ENCODE measurements at places on chromosomes 7 and 10. TPM values are rescaled to one million over a fixed set of nuclear protein-coding genes. Genes with fewer than 3 reads are reported as not detected.
A peak's percentile ranks its signal among the peaks of the same experiment; 100 is the strongest.

Gene CYP2C9
- not detected for polyA plus RNA-seq

Gene PAPOLB
- polyA plus RNA-seq = 0.05 TPM

GRCh38 chr10:12397941-12398340 lies 48.6 kb downstream of the CAMK1D start:
- no peak for DNase-seq

DNA sequence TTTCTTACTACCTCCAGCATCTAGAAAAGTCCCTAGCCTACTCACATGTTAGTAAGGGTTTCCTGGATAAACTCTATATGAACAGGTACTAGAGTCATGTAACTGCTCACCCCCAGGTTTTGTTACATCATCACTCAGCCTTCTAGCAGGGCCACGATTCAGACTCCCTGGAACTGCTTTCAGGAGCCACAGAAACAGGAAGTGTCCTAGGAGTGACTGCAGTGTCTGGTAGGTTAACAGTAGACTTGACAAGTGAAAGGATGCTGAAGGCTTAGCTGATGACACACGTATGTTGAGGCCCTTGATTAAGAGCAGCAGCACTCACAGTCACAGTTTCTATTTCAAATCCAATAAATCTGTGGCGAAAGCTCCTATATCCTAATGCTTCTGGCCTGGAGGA lies 101.2 kb downstream of the DNMBP start:
- no peak for DNase-seq

Gene STK32C
- 10.3 TPM for polyA plus RNA-seq

Gene GNAT3
- polyA plus RNA-seq = 0.11 TPM

- DNase-seq = no peak
Observed at GRCh38 chr10:91316486-91316885, 93.7 kb upstream of the HECTD2 start.

DNA sequence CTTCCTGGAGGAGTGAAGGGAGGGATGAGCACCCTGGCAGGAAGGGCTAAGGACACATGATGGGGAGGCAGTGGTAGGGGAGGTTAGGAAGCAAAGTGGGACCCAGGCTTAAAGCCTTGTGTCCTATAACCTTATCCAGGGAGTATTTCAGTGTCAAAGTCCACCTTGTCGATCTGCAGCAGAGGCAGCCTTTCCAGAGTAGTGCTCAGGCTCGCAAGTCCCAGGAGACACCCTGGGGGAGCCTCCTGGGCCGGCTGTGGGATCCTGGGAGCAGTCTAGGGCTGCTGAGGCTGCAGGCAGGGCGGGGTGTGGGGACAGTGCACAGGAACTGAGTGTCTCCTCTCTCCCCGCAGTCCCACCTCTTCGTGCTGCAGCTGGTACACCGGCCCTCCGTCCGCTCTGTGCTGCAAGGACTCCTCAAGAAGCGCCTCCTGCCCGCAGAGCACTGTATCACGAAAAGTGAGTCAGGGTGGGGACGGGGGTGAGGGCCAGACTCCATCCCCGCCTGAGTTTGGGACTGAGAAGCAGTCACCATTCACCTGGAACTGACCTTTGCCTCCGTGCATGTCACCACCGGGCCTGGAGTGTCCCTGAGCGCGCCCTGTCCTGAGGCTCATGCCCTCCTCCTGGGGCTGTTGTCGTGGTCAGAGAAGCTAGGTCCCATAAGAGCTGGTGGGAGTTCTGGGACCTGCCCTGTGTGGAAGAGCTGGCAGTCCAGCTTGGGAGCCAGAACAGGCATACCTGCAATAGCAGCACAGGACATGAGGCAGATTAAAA lies 45.3 kb upstream of the PPIF start:
- no peak for DNase-seq

- DNase-seq = no peak
Observed at GRCh38 chr7:44561962-44562621, 11.6 kb downstream of the DDX56 start.

Gene CNPY1
- 0.40 TPM for polyA plus RNA-seq

Gene LIPM
- not detected for polyA plus RNA-seq

- DNase-seq = no peak
Observed at GRCh38 chr7:130881799-130882141, 147.8 kb upstream of the KLF14 start.

DNA sequence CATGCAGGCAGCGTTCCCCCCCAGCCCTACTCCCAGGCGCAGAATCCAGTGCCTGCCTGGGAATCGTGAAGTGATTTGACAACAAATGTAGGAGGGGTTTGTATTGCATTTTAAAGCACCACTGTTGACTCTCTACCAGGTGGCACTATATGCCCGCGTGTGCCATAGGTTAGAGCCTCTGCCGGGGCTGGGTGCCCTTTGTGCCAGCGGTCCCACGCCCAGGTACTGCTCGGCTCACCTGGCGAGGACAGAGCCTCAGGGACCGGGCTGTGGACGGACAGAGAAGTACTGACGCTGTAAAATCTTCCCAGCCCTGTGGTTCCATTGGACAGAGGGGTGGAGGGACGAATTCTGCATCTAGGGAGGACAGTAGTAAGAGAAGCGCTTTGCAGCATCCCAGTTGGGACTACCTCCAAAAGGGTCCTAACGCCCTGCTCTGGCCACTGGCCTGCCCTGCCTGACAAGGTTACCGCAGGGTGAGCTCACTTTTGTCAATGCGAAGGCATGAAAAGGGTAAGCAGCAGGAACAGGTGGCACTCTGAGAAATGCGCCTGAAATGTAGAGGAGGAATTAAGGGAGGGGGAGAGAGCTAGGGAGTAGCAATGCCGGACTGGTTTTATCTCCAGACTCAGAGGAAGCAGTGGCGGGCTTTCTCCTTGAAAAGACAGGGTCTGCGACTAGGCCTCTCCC lies 788 bp upstream of the CACNA2D1 start:
- DNase-seq = no peak

Gene ARHGEF35
- 1.2 TPM for polyA plus RNA-seq

Gene ACTL6B
- not detected for polyA plus RNA-seq

Gene OR13A1
- polyA plus RNA-seq = not detected

Gene LBX1
- polyA plus RNA-seq = 9.6 TPM

Gene NHLRC2
- polyA plus RNA-seq = 16.1 TPM

Gene HGF
- 5.0 TPM for polyA plus RNA-seq

- no peak for DNase-seq
Observed at GRCh38 chr7:147096629-147097028, 980.0 kb downstream of the CNTNAP2 start.

Gene LIPK
- polyA plus RNA-seq = not detected

- no peak for DNase-seq
Observed at GRCh38 chr7:117097860-117098259, 144.6 kb downstream of the ST7 start.

Gene ZNF853
- polyA plus RNA-seq = 16.6 TPM

DNA sequence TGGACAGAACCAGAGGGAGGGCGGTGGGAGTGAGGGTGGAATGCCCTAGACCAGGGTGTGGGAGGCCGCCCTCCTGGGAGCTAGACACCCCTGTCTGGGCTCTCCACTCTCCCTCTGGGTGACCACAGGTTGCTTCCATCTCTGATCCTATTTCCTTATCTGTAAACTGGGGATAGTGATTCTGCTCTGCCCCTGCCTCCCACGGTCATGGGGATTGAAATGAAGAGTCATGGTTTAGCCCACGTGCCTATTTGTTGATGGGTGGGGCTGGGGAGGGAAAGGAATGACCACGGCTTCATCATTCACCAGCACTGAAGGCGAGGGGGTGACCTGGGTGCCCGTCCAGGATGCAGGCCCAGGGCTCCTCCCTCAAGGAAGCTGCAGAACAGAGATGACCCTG lies 49.3 kb upstream of the PCBD1 start:
- no peak for DNase-seq

Gene LRIT1
- not detected for polyA plus RNA-seq

DNA sequence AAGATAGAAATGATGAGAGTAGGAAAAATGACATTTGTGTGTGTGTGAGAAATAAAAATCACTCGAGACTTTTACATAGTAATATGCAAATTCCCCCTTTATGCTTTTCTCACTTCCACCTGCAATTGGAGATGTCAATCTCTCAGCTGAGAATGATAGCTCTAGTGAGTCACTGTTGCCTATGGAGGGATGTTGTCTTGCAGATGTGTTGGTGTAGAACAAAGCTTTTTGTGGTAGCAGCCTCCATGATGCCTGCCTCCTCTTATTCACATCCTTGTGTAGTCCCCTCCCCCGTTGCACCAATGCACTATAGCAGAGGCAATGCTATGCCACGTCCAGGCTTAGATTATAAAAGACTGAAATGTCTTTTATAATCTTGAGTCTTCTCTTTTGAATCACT lies 33.8 kb downstream of the SPAG6 start:
- no peak for DNase-seq

- no peak for DNase-seq
Observed at GRCh38 chr10:28845009-28845682, 167.8 kb downstream of the BAMBI start.

DNA sequence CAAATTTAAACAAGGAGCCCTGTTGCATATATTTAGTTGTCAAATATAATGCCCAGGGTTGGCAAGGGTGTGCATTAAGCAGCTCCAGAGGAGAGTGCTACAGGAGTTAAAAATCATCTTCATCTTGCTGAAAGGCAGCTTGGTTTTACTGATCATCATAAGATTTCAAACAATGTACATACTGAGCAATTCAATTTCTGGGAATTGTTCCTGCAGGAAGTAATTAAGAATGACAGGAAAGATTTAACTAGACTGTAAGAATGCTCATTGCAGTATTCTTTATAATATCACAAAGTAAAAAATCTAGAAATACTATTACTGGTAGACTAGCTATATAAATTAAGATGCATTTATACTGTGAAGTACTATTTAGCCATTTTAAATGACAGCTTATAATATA lies 153.6 kb downstream of the DYNC1I1 start:
- no peak for DNase-seq

Gene IGFBP3
- 225 TPM for polyA plus RNA-seq

DNA sequence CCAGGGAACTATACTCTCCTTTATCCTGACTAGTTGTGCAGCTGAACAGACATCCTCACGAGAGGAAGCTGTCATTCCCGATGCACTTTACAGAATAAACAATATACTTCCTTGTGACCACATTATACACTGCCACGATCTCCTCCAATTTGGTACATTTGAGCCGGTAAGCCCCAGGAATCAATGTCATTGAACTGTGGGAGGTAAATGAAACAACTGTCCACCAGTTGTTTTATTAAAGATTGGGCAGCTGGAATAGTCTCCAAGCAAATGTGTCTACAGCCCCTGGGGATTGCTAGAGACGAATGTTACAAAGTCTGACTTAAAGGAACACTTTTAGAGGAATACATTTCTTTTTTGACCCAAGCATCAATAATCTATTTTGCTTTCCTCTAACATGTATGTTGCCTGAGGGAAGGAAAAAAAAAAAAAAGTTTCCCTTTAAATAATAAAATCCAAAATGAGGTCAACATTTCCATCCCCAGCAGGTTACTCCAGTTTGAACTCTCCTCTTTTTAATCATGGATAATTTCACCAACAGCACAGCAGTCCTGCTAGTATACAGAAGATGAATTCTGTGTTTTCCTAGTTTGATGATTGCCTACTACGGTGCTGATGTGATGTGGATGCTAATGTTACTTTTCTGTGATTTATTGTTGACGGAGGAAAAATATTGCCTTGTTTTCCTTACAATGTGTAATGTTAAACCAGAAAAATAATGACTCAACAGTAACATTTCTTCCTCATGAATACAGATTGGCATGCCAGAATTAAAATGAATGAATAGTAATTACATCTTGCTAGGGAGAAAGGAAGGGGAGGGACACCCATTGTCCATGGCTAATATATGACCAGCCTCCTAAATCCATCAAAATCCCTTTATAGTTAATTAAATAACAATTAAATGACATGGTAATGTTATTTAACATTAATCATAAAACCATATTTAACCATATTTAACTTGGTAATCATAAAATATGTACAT lies 360.9 kb downstream of the NEBL start:
- no peak for DNase-seq

Gene CHCHD2
- 228 TPM for polyA plus RNA-seq

DNA sequence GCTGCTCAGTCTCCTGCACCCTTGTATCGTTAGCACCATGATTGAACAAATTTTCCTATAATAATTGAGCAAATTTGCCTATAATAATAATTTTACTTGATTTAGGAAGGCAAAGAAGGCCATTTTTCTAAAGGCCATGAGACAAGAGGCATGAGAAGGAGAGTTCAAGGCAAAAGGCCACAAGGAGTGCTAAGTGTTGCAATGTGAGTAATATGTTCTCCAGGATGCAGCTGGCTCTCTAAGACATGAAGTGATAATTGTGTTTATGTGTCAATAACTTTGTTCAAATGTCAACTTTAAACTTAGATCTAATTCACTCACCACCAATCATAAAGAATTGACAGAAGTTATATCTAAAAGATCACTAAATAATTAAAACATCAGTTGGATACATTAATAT lies 53.8 kb downstream of the SGCE start:
- no peak for DNase-seq

Gene CRHR2
- polyA plus RNA-seq = 3.4 TPM

- DNase-seq = no peak
Observed at GRCh38 chr7:621572-622285, 102.1 kb upstream of the PDGFA start.

Gene GTPBP10
- polyA plus RNA-seq = 15.9 TPM

Gene STRIP2
- 9.2 TPM for polyA plus RNA-seq

GRCh38 chr10:91156196-91156595 lies 64.3 kb upstream of the PCGF5 start:
- no peak for DNase-seq

- no peak for DNase-seq
Observed at GRCh38 chr10:72011468-72011867, 47.3 kb downstream of the CHST3 start.

Gene NDUFA5
- 111 TPM for polyA plus RNA-seq

DNA sequence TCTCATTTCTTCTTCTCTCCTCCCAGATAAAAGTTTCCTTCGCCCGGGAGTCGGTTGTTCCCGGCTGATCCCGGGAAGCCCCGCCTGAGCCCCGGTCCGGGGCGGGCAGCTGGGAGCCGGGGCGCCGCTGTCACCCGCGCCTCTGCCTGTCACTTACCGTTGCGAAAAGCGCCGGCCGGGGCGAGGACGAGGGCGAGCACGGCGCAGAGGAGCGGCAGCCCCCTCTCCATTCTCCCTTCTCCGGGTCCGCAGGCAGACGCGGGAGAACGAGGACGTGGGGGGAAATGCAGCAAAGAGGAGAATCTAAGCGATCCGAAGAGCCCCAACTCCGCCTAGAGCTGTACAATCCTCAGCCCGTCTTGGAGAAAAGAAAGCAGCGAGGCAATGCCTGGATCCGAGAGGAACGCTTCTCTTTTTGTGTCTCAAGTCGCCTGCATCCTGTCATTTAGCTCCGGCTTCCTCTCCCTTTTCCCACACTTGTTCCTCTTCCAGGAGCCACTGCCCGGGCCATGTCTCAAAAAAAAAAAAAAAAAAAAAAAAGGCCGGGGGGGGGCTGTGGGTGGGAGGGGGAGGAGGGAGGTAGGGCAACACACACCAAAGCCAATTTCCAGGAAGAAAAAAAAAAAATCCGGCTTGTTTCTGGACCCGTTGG lies at the start of gene NRP1:
Gene NRP1, minus strand, starts transcription at position 515 of the 652 bp plus-strand sequence. Its CDS starts 285 bp downstream, at position 230.
- no peak for DNase-seq

DNA sequence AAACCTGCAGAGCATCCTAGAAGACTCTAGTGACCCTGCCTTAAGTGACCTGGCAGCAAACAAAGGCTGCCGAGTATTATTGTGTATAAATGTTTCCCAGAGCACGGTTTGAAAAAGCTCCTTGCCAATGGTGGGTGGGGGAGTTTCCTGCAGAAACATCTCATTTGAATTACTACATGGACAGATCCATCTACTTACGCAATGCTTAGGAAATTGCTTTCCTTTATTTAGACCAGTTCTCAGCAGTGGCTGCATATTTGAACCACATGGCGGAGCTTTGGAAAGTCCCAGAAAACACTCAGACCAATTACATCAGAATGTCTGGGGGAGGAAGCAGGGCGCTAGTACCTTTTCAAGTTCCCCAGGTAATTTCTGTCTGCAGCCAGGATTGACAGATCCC lies 560.9 kb downstream of the SDK1 start:
- DNase-seq = peak; percentile 67

Gene HTR7
- polyA plus RNA-seq = 0.18 TPM

Gene WNT8B
- polyA plus RNA-seq = 0.10 TPM
